ENCODE measurements at places on chromosomes 7 and 10.
A peak's percentile ranks its signal among the peaks of the same experiment; 100 is the strongest.

DNA sequence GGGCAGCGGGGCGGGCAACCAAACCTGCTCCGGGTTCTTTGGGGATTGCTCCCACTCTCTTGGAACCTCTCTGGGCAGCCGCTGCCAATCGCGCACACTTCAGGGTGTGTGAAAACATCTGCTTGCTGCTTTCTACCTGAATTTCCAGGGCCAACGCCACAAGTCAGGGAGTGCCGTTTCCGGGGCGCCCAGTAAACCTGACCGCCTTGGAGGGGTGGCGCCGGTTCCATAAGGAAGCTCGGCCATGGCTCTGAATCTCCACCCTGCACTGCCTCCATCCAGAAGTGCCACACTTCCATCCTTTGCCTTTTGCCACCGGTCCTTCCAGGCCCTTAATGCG, 679 bp upstream of the AFAP1L2 start:
- DNase-seq, result no peak

DNA sequence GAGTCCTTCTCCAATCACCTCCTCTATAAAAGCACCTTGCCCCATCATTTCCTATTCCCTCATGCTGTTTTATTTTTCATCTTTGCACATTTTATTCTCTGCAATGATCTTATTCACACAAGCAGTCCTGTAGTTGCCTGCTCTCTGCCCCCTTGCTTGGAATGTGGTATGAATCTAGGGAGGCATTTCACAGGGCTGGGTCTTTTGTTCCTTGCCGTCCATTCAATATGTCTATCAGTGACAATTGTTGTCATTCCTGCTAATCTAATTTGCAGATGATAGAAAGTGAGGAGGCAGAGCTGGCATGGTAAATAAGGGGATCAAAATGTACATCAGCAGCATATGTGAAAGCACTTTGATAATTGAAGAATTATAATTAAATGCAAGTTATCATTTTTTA, 246.2 kb upstream of the C7orf33 start:
- DNase-seq, result no peak

DNA sequence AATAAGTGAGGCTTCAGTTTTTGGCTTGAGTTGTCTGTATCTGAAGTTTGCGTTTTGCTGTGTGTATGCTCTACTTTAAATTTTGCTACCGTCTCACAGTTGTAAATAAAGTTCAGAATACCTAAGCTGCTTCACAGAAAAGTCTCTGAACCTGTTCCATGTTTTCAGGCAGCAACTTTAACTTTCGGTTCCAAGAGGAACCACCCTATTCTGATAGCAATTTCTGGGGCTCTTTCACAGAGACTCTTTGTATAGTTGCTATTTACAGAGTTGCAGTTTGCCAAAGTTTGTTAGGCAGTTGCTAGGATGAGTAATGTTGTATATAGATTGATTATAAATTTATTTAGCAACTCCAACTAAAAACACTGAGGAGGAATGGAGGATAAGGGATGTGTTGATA, 5.7 kb downstream of the FAM221A start:
- DNase-seq, result no peak

DNA sequence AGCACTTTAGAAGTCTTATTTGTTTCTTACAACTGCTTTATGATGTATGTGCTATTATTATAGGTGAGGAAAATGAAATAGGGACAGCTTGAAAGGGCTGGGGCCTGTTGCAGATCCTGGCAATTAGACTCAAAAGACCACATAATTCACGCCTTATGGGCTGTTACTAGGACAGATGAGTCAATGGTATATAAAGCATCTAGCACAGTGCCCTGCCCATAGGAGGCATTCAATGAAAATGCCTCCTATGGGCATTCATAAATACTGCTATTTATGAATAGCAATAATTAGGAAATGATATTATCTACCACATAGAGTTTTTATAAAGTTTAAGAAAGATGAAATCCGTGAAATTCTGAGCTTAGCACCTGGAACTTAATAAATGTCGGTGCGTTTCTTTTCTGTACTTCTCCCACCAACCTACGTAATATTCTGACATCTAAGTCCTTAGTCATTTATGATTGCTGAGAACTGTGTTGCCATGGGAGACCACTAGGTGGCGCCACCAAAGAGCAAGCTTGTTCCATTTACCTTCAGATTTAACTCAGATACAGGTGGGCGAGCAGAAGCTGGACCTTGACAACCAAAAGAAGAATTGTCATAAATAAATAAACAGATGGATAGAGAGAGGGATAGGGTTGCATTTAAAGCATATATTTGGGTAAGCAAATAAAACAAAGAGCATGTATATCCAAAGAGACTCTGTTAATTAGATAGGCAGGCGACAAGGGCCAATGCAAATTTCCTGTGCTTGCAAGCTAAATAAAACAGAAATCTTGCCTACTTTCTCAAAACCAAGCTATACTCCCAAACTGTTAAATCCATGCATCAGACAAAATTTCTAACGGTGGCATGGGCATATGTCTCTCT, 699.9 kb downstream of the INHBA start:
- DNase-seq, result peak; percentile 51

GRCh38 chr10:86753638-86754434, 2.6 kb upstream of the BMPR1A start:
- DNase-seq, result no peak

DNA sequence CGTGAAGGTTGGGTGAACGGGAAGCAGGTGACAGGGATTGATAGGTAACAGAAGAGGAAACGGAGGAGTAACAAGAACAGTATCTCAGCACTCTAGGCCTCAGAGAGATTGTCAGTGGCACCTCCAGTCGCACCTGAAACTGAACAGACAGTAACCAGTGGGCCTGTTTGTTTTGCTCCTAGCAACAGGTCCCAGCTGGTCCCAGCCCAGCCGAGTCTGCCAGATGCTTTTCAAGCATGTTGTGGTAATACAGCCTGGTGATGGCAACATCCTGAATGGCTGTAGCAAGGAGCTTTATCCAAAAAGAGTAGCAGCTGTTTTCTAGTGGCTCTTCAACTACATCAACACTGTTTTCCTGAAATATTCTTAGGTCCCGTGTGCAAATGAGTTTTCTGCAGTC, 4.7 kb downstream of the CACNB2 start:
- DNase-seq, result no peak

GRCh38 chr7:12687718-12688171, 312 bp downstream of the ARL4A start:
- DNase-seq, result no peak

GRCh38 chr7:93945756-93946535, 24.4 kb downstream of the GNG11 start:
- peak; percentile 9 for DNase-seq

GRCh38 chr10:73910401-73910763, 550 bp upstream of the PLAU start:
- DNase-seq, result no peak

DNA sequence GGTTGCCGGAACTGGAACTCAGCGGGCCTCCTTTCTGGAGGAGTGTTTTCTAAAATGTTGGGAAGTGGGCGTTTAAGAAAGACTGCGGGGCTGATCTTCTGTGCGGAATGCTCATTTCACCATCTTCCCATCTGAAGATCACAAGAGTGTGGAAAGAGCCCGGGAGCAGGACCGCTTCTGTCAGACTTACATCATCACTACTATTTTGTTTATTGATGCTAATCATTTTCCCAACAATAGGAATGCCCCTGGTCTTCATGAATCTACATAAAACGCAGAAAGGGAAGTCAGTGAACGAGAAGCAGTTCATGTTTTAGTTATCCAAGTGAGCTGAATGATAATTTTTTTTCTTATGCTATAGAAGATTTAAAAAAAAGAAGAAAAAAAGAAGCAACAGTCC, 447.8 kb upstream of the MKI67 start:
- no peak for DNase-seq

- DNase-seq, result no peak
Measured at GRCh38 chr7:151454305-151454704, 14.4 kb upstream of the CRYGN start.

GRCh38 chr7:17651863-17652385, 288.4 kb downstream of the SNX13 start:
- no peak for DNase-seq

- no peak for DNase-seq
Measured at GRCh38 chr10:48249763-48250351, 24.6 kb downstream of the FRMPD2 start.

- no peak for DNase-seq
Measured at GRCh38 chr10:62147425-62147824, 121.2 kb downstream of the RTKN2 start.

GRCh38 chr10:20976390-20976789, 79.3 kb upstream of the NEBL start:
- no peak for DNase-seq

DNA sequence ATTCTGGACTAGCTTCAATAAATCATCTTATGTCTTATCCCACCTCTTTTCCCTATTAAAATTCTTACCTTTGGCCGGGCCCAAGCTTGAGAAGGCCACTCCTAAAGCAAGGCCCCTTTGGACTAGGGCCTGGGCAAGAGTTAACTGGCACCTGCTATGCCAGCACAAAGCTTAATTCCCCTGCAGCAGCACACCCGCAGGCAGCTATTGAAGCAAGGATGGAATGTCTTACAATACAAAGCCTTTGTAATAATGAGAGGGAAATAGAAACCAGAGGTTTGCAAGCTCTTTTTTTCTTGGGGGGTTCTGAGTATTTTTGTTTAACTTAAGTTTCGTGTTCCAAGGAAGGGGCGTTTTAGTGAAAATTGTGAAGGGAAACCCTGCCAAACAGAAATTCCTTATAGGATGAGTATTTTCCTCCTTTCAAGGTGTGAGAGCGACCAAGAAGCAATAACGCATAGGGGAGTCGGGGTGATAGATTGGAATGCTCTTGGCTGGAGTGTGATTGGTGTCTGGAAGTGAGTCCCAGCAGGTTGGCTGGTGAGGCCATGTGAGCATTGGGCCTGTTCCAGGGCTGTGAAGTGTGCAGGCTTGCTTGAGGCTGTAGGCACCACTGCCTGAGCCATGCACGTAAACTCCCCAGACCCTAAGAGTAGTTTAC, 148.5 kb downstream of the KIAA1217 start:
- DNase-seq, result no peak

Data from KBM-7 (cell line).